ENCODE measurements at places on chromosomes 3 and 15.
A peak's percentile ranks its signal among the peaks of the same experiment; 100 is the strongest.

DNA sequence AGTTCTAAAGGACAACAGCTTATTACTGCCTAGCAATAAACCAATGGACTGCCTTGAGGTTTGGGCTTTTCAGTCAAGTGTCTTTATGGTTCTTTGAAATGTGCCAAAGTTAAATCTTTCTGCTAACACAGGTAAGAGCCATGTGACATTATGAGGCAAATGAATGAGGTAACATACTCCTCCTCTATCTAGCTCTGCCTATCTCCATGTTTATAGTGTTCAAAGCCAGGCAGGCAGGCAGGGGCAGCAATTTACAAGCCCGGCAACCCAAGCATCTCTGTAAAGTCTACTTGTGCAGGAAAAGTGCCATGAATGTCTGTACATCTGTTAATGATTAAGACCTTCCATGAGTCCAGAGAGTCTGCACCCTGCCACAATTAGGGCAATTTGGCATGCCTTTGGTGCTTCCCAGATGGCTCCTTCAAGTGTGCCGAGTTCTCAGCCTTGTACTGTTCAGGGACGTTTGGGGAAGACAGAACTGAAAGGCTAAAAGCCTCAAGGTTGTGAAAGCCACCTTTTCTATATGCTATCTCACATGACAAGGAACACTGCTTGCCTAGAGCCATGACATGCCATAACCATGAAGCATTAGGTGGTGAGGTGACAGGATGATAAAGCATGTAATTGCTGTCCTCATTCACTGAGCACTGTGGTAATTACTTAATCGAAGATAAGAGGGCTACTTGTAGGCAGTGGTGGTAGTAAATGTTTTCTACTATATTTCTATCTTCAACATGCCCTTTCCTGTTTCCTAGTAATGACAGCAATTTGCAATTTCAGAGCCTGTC, 41.4 kb upstream of the EIF1B start:
- no peak for DNase-seq

- no peak for DNase-seq
Observed at GRCh38 chr3:179174898-179175297, 26.7 kb downstream of the PIK3CA start.

- no peak for DNase-seq
Observed at GRCh38 chr3:133295944-133296917, 103.6 kb upstream of the BFSP2 start.

GRCh38 chr3:74107451-74107850, 482.7 kb upstream of the PDZRN3 start:
- DNase-seq: no peak

DNA sequence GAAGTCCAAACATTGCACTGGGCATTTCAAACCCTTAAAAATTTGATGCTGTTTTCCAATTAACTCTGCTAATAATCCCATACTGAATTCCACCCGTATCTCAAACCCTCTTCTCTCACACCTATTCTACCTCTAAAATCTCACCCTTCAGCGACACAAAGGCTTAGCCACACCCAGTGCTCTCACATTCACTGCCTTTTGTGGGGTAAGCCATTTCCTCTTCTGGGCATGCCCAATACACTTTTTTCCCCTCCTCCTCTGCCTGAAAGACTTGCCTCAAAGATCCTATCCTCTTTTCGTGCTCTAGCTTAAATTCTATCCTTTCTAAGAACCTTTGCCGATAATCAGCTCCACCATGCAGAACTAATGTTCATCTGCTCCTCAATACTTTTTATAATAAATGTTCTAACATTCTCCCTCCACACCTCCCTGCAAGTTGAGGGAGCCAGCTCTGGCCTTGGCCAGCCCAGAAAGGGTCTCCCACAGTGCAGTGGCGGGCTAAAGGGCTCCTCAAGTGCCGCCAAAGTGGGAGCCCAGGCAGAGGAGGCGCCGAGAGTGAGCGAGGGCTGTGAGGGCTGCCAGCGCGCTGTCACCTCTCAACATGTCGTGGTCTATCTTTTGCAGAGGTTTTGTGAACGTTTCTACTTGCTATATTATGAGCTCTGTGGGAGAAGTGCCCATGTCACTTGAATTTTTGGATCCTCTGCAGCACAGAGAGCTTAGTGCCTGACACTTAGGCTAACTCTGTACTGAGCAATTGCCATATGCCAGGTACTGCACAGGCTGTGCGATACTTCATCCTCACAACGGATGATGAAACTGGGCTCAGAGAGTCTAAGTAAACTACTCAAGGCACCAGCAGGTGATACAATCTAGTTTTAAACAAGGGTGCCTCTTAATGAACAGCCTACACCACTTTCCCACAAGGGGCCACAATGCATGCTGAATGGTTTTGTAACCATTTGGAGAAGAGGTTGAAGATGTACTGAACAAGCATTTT, 53.6 kb upstream of the BCL6 start:
- DNase-seq: peak; percentile 14

DNA sequence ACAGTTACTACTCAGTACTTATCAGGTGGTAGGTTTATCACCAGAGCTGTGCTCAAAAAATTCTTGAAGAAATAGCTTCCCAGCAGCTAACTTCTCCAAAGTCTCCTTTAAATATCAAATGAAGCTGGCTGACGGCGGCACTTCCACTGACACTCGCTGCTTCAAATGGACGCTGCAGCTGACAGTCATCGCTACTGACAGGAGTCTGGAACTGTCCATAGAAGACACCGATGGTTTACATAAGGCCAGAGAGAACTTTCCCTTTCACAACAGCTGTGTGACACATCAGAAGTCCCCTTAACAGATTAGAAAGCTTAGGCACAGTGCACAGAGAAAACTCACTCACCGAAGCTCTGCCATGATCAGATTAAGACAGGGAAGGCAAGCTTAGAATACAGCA, 270.2 kb downstream of the SHOX2 start:
- DNase-seq: no peak

GRCh38 chr15:60737217-60737616, 258.3 kb upstream of the ICE2 start:
- no peak for DNase-seq

- no peak for DNase-seq
Observed at GRCh38 chr3:160638184-160638583, 38.8 kb upstream of the ARL14 start.

DNA sequence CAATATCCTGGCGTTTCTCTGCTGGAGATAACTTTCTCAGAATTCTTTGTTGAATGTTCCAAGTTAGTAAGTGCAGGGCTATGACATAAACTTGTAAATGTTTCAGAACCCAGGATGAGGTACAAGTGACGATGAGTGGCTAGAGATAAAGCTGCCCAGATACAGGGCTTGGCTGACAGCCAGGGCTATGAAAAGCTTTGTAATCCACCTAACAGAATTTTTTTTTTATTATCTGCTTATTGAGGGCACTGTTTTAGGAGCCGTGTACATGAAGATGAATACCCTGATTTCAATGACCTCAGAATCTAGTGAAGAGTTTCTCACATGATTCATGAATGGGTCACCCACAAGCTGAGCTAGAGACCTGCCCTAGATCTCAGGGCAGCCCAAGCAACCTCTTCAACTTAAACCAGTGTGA, 431.4 kb downstream of the DIPK2A start:
- DNase-seq: no peak

DNA sequence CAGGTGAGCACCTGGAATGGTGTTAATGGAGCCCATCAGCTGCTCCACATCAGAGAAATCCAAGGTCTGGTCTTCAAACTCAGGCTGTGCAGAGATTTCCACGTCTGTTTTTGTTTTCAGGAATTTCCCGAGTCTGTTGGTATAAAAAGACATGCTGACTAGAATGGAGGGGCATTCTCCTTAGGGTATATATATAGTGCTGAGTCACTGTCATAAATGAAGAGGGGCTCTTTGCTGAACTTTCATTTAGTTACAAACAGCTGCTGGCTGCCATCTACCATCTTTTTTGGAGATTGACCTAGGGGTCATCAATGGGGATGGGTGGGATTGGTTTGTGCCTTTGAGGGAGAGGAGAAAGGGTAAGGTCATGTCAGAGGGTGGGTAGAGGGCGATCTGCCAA, 27.1 kb downstream of the FSD2 start:
- DNase-seq: no peak

- no peak for DNase-seq
Observed at GRCh38 chr3:48982016-48982415, 8.0 kb upstream of the P4HTM start.

- DNase-seq: no peak
Observed at GRCh38 chr15:82972990-82973389, 13.0 kb upstream of the RAMAC start.

- no peak for DNase-seq
Observed at GRCh38 chr3:114093016-114093380, 36.5 kb downstream of the QTRT2 start.

DNA sequence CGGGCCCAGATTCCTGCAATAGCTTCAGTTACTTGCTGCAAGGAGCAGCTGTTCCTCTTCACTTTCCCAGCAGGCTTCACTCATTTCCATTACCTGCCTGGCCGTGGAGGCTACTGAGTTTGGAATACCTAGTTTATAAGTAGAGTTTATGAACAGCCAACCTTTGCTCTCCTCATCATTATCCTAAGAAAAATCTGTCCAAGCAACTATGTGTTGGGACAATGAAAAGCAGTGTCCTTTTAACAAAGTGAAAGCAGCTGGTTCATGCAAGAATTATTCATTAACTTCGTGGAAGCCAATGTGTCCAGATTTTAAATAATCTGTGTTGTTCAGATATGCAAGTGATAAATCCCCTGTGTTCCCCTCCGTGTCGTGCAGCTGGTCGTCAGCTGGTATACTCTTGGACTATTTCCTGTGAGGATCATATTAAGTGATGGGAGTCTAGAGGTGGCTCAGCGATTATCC, 39.3 kb upstream of the SSR3 start:
- DNase-seq: no peak

DNA sequence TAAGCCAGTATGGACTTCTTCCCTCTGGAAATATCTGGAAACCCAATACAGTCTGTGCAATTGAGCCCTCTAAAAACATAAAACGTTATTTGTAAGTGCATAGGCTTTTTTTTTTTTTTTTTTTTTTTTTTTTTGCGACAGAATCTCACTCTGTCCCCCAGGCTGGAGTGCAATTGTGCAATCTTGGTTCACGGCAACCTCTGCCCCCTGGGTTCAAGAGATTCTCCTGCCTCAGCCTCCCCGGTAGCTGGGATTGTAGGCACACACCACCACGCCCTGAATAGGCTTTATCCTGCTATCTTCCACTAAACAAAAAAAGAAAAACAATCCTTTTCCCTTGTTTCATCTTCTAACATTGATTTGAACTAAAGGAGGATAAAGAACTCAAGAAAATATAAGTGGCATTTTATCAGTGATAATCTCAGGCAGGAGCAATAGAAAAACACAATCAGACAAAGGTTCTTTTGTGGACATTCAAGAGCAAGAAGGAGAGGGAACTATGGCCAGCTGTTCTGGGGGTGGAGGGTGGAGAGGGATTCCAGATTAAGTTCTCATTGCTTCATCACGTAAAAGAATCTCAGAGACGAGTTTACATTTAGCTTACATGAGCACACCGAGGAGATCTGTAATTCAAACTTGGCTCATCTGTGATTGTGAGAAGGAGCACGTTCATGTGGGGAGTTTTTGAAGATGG, 68.6 kb downstream of the ITGB5 start:
- no peak for DNase-seq

- DNase-seq: no peak
Observed at GRCh38 chr3:116051040-116051439, 394.2 kb downstream of the LSAMP start.

- DNase-seq: no peak
Observed at GRCh38 chr15:57752436-57752835, 45.9 kb downstream of the POLR2M start.

DNA sequence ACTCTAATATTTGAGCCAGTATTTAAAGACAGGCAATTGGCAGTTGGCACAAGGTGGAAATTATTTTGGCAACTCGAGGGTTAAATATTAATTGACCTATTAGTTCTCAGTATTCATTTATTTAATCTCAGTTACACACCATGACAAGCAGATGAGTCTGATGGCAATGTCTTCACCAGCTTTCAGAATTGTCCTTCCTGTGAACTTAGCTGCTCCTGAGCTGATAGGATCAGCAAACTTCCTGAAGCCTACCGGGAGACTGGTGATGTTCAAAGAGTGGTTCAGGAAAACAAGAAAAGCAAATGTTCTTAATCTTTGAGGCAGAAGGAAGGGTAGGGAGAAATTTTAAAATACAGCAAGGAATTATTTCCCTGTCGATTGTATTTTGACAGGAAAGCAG, 522.2 kb downstream of the SOX2 start:
- DNase-seq: no peak

GRCh38 chr3:180630371-180630770, 28.4 kb downstream of the TTC14 start:
- DNase-seq: no peak

DNA sequence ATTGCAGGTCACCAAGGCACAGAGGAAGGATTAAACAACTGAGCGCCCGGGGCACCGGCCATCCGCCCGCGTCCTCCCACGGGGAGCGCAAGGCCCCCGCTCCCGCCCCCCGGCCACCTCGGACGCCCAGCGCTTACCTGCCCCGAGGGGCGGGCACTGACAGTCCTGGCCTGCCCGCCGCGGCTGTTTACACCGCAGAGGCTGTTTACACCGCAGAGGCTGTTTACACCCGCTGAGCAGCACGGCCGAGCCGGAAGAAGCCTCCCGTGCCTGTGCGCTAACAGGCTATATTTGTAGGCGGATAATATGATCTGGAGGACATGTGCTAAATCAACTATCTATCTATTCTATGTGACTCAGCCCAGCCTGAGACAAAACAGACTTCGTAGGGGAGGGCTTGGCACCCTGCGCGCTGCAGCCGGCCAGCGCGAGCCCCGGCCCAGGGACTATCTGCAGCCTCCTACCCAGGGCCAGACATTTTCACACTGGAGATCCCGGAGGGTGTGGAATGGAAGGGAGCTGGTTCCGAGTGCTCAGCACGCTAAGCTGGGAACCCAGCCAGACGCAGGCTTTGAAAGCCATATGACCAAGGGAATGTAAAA, at the start of gene LRRC2:
LRRC2 (minus strand) TSS at position 263 of the 602 bp plus-strand sequence. CDS start 14,711 bp downstream, outside the sequence.
- DNase-seq: no peak

DNA sequence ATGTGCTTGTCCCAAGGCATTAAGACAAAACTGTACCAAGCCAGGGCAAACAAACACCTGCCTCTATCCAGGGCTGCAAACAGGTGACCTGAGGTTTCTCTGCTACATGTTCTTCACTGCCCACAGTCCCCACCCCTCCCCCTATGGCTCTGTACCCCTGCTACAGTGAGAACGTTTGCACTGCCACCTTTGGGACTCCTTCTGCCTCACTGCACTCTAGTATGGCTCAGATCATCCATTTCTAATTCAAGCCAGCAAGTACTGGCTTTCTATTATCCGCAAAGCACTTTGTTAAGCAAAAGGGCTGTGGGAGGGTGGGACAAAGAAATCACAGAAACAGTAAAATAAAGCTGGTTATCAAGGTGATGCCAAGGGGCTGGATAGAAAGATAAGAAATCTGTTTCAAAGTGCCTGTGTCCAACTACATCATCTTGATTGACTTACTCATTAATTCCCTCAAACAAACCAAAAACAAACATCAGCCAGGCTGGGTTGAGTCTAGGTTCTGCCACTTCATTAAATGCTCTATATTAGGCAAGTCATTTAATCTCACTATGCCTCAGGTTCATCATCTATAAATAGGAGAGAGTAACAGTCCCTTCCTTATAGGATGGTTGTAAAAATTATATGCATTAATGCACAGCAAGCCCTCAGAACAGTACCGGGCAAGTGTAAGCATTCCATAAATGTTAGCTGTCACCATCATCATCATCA, 95.3 kb downstream of the PDZRN3 start:
- no peak for DNase-seq

- no peak for DNase-seq
Observed at GRCh38 chr3:1380926-1381646, 288.3 kb downstream of the CNTN6 start.

Data from activated CD8-positive, alpha-beta memory T cell treated with anti-CD3 and anti-CD28 coated beads for 4 hours (primary cell).